Stimulated activated naive CD4-positive, alpha-beta T cell (primary cell): ENCODE measurements at places on chromosomes 1 and 21.

- peak; percentile 53 for DNase-seq
Observed at GRCh38 chr21:42010507-42011495, 641 bp upstream of the ZBTB21 start.

DNA sequence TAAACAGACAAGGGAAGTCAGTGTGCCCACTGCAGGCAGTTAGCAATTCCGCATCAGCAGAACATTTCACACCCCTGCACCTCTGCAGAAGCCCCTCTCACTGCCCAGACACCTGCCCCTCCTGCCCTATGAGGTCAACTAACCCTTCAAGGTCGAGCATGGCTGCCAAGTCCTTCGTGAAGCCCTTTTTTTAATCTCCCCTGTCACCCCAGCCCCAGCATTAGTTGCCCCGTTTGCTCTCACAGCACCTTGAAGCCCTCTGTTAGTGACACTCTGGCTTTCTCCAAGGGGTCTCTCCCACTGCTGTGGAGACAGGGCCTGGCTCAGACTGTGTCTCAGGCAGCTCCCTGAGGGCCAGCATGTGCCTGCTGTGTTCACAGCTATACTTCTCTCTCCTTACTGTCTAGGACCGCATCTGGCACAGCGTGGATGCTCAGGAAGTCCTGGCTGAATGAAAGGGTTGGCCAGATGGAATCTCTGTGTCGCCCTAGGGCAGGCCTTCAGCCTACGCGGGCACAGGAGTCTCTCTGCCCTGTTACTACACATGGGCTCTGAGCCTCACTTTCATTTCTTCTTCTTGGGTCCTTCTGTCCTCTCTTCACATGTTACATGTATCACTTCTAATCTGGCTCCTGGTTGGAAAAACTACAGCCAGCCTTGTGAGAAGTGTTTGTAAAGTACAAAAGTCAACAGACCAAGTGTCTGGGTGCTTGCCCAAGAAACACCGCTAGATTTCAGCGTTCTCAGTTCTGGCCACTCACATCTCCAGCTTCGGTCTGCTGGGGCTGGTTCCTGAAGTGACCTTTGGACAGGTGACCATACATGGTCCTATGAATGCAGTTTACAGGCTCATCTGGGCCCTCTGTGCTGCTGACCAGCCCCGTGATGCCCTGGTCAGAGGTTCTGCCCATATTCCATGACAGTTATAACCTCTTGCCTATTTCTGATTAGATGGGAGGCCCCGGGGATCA lies 19.7 kb downstream of the SLC2A1 start:
- DNase-seq, result no peak

GRCh38 chr1:163093169-163093568 lies 24.0 kb downstream of the RGS4 start:
- DNase-seq, result no peak

DNA sequence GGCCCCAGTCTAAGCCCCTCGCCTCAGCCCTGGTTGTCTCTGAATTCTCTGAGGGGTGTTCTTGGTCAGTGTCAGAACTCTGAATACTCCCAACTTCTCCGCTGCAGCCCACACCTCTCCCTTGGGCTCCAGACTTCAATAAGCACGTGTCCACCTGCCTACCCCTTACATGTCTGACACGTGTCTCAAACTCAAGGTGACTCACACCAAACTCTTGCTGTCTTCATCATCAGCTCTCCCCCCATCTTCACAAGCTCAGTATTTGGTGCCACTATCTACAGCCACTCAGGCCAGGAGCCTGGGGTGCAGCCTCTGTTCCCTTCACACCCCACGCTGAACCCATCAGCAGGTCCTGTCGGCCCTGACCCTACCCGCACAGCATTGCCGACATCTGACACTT lies 18.8 kb upstream of the UBXN10 start:
- DNase-seq, result no peak

- DNase-seq, result no peak
Observed at GRCh38 chr1:54919367-54920359, 32.7 kb upstream of the DHCR24 start.

DNA sequence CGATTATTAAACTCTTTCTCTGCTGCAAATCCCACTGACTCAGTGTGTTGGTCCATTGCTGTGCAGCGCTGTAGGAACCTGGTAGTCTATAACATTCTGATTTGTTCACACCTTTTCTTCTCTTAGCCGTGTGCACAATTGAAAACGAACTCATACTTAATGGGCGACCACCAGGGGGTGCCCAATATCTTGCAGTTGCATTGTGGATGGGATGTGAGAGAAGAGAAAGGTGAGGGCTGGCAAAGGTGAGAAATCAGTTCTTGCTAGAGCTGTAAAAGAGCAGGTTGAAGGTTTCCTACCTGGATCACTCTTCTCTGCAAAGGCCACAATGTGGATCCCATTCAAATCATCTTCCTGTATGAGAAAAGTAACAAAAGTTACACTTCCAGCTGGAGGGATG lies 51.0 kb downstream of the CASQ2 start:
- DNase-seq, result no peak

DNA sequence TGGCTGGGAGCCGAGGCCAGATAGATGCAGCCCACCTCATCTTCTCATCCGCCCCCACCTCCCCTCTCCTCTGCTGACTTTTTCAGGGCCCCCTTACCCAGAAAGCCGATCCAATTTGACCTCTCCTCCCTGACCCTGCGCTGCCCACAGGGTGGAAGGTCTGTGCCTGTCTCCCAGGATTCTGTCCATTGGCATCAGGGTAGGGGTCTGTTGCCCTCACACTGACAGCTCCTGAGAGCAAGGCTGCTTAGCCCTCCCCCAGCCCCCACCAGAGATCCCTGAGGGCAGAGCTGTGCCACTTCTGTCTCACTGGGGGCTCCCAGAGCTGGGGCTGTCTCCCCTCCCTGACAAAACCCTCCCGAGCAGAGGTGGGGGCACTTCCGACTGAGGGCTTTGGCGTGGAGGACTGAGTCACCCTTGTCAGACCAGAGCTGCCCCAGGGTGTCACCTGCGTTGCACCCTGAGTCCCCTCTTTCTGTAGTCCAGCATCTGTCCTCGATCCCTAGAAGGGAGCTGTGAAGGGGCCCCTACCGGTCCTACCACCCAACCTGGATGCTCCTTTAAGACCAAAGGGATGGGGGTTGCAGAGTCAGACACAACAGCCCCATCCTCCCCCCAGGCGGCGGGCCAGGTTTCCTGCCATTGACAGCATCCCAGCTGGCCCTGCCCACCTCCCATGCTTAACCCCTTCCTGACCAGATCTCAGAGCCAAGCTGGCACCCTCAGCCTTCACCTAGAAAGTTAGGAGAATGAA lies 2.4 kb upstream of the FAM110D start:
- DNase-seq, result peak; percentile 15

- DNase-seq, result no peak
Observed at GRCh38 chr1:40872276-40872675, 10.1 kb upstream of the CITED4 start.

DNA sequence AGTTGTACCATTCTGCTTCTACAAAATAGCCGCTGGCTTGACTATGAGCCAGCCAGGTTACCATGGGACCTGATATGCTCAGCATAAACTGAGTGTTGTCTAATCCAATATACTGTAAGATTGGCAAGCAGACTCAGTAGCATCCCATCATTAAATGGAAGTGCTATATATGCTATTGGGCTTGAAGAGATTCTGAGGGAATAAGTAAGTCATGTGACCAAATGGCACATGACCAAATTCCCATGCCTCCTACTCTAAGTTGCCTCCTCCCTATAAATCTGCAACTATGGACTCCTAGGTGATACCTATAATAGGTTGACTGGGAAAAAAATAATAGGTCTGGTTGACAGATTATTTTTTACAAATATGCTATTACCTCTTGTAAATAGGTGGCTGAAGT lies 698.6 kb downstream of the BRINP3 start:
- no peak for DNase-seq

- DNase-seq, result no peak
Observed at GRCh38 chr1:184931566-184931965, 42.7 kb downstream of the NIBAN1 start.
